H4 (cell line): ENCODE measurements at places on chromosomes 2 and 18. TPM values are rescaled to one million over a fixed set of nuclear protein-coding genes. Genes with fewer than 3 reads are reported as not detected.

The FLACC1 gene
- total RNA-seq, result 0.23 TPM in 1 of 2 replicates, not detected in the other

The ALPP gene
- total RNA-seq, result 1.4 and 1.5 TPM in 2 replicates

The CCDC148 gene
- 0.52 and 1.5 TPM in 2 replicates for total RNA-seq

The POTEI gene
- 0.10 and 0.31 TPM in 2 replicates for total RNA-seq

The MERTK gene
- 0.25 and 0.62 TPM in 2 replicates for total RNA-seq

The GCG gene
- not detected in 2 replicates for total RNA-seq

The SP9 gene
- 0.10 TPM in 2 replicates for total RNA-seq

The SEPTIN10 gene
- total RNA-seq, result 34.1 and 44.4 TPM in 2 replicates
